T-helper 1 cell (primary cell): ENCODE measurements at places on chromosomes 4 and X.

- no peak for DNase-seq
Measured at GRCh38 chrX:119688911-119689321, 4.1 kb downstream of the SEPTIN6 start.

- no peak for DNase-seq
Measured at GRCh38 chr4:122896270-122896669, 26.1 kb downstream of the NUDT6 start.

GRCh38 chrX:39766085-39766726 lies 331.6 kb downstream of the BCOR start:
- peak; percentile 1 for DNase-seq

DNA sequence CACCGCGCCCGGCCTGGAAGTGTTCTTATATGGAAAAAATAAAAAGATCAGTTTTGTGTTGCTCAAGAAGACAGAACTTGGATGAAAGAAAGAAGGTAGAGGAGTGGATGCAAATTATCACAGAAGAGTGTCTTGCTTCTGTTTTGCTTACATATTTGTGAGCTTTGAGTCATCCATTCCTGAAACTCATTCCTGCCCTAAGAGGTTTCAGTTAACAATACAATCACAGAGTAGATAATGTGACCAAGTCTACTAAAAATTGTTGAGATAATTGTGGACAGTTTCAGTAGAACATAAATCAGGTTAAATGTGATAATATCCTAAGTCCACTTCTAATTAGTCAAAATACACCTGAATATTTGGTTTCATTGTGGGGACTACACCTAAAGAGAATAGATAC lies 26.4 kb upstream of the LRCH2 start:
- no peak for DNase-seq

DNA sequence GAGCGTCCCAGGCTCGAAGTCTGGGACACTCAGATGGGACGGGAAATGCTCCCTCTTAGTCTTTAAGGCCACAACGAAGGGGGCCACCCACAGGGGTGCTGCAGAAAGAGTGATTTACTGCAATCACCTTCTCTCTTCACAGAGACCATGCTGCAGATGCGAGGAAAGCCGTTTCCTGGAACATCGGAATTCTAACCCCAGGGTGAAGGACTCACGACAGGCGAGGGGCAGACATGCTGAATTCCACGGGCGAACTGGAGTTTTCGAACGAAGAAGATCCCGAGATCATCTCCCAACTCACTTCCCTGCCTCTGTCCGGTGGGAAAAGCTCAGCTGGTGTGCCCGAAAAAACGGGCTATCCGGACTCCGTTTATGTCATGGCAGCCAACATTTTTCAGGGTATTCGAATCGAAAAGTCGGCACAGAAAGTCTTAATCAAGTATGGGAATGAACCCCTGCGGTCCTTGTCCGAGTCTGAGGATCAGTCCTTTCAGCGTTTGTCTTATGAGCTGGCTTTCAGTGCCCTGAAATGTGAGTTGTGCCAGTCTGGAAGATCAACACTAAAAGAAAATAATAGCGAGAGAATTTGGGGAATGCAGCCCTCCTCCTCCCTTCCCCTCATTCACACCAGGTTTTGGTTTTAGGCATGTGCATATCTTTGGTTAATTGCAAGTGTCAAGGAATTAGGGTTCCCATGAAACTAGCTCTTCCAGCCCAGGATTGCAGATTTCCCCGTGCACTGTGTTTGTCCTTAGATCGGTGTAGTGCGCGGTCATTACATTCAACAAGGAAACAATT lies 905 bp downstream of the NSUN7 start:
- DNase-seq = no peak
